ENCODE measurements at places on chromosomes 1 and 21.
A peak's percentile ranks its signal among the peaks of the same experiment; 100 is the strongest.

- DNase-seq = no peak
Measured at GRCh38 chr1:107532318-107532717, 391.5 kb downstream of the NTNG1 start.

DNA sequence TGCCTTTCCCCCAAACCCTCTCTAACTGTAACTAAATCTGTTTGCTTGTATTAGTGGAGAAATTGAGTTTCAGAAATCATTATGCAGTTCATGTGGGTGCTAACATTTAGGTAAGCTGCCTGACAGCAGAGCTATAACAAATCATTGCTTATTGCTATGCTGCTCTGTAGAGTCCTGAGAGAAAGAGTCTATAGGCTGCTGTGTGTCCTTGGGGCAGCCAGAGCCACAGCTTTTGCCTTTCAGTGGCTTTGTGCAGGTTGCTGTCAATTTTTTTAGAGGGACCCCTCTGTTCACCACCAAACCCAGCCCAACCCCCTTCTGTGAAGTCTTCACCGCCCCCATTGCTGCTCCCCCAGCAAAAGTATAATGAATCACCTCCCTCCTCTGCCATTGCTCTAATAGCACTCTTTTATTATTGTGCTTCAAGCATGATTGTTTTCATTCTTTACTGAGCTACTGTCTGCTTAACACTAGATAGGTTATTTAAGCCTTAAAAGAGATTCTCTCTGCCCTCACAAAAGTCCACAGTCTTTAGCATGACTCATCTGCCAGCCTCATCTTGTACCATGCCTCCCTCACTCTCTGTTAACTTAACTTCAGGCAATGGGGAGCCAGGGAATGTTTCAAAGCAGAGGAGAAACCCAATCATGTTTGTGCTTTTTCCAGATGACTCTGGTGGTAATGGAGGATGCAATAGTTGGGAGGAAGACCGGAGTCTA, 38.6 kb downstream of the DIRAS3 start:
- DNase-seq = no peak

DNA sequence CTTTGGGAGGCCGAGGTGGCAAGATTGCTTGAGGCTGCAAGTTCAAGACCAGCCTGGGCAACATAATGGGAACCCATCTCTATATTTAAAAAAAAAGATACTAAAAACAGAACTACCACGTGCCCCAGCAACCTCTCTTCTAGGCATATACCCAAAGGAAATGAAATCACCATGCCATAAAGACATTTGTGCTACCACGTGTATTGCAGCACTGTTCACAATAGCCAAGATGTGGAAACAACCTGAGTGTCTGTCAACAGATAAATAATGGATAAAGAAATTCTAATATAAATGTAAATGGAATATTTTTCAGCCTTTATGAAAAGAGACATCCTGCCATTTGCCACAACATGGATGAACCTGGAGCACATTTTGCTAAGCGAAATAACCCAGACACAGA, 128.6 kb downstream of the PCNX2 start:
- DNase-seq = no peak

GRCh38 chr1:2525572-2525919, 850 bp downstream of the PANK4 start:
- DNase-seq = no peak

- DNase-seq = peak; percentile 46
Measured at GRCh38 chr1:3610527-3611169, 660 bp downstream of the MEGF6 start.

GRCh38 chr1:236681219-236681618, 5.1 kb upstream of the ACTN2 start:
- no peak for DNase-seq

DNA sequence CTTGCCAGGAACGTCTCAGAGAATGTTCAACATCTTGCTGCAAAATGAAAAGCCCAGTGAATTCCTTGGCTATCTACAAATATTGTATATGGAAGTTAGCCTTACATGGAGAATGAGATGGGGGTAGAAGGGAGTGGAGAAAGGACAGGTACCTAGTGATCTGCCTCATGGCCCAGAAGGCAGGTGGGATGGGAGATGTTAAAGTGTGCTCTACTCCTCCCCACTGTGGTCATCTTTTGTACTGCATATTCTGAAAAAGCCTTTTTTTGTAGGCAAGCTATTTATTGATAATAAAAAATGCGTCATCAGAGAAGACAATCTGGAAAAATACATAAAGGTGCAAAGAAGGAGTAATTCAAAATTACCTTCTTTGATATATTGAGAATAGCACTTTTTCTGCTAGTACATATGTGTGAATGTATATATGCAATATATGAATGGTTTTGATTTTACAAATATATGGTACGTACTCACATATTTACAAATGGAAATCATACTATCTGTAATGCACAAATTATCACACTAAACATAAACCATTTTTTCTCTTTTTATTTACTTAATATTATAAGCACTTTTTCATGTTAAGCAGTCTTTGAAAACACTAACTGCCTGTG, 19.1 kb upstream of the SLC5A9 start:
- DNase-seq = no peak

DNA sequence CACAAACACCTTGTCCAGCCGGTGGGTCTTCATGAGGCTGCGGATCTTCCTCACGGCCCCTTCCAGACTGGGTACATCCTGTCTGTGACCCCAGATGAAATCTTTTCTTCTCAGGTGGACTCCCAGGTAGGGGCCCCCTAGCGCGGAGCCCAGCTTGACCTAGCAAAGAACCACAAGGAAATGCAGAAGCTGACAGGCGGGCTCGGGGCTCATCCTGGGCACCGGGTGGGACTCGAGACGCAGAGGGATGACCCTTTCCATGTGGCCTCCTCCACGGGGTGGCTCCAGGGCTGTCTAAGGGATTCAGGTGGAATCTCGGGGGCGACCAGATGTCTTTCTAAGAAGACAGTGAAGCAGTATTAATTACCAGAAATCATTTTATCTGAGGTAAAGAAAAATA, 17.8 kb downstream of the POFUT2 start:
- no peak for DNase-seq

DNA sequence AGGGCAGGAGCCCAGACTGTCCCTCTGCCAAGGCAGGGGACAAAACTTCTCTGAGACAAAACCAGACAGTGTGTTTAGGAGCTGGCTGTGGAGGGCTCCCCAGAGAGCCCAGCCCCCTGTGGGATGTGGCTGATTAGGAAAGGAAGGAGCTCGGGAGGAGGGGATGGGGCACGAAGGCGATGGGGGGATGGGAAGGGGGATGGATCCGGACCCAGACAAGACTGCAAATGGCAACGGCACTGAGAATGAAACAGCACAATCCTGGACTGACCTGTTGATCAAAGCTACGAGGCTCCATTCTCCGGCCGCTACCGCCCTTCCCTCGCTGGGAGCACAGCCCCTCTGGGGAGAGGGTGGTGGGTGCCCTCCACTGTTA, 33.1 kb downstream of the FOXO6 start:
- no peak for DNase-seq

DNA sequence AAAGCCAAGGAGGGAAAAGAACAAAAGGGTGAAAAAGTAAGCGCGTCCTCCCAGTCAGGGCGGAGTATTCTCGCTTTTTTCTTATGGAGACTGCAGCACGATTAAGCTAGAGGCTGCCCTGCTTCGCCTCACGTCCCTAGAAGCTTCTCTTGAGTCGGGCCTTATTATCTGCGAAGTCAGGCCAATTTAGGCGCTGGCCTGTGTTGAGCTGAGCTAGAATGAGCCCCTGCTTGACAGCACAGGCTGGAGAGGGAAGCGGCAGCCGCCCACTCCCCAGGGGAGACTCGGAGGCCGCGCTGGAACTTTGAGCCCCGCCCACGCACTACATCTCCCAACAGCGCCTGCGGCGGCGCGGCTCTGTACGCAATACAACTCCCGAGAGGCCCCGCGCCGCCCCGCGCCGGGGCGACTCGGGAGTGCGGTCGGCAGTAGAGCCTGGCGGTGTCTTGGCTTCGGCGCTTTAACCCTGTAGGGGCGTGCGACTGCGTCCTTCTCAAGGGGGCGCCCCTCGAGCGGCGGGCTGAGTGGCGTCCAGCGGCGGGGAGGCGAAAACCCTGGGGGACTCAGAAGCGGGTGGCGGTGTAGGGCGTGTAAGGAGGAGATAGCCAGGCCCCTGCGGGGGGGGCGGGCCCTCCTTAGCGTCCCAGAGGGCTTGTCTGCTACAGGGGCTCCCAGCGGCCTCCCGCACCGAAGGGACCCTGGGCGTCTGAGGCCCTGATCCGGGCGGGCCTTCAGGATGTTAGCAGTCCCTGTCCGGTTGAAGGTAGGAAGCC, 888 bp downstream of the ZNF436 start:
- DNase-seq = peak; percentile 87

GRCh38 chr21:34992736-34993398, 56.2 kb downstream of the RUNX1 start:
- peak; percentile 53 for DNase-seq

DNA sequence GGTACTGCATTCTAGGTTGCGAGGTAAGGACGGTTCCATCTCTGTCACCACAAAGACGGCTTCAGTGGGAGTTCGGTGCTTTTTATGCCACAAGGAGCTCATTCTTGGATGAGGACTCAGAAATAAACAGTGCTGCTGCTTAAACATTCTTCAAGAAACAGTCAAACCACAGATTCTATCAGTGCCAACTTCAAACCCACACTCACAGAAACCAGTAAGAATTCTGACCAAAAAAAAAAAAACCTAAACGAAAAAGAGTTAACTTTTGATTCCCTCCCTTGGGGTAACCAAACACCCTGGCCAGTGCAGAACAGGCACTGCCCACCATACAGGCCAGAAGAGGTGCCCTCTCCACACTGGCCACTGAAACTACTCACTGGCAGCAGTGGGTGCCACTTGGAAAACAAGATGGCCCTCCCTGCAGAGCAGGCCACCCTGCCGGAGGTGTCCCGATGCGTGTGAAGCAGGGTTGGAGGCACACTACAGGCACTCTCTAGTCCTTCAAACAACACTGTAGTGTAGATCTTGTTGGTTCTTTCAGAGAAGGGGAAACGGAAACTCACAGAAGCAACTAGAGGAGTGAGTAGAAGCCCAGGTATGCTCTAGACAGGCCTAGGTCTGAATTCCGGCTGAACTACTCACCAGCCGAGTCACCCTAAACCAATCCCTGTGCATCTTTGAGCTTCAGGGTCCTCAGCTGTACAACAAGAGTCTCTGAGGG, 87.3 kb upstream of the TLR5 start:
- peak; percentile 92 for DNase-seq

GRCh38 chr1:201782353-201782752, 46.6 kb upstream of the IPO9 start:
- DNase-seq = no peak

GRCh38 chr21:40143822-40144525, 276.7 kb downstream of the PCP4 start:
- DNase-seq = peak; percentile 36

DNA sequence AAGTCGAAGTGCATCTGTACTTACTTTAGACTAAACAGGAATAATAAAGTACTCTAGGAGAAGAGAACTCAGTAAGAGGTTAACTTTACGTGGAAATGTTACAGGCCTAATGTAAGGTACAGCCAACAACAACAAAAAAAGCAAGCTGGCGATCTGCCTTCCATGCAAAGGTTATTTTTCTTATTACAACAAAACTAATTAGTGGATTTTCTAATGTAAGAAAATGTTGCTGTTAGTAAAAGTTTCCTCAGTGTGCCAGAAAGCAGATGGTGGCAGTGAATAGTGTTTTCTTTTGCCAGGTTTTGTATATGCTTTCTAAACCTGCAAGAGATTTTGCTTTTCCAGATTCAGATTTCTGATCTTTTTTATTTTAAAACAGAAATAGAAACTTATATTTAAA, 179.2 kb downstream of the NFIA start:
- DNase-seq = no peak

- DNase-seq = no peak
Measured at GRCh38 chr1:57887964-57888491, 464.2 kb upstream of the DAB1 start.

GRCh38 chr21:44482581-44483287, 27.4 kb downstream of the LRRC3 start:
- DNase-seq = no peak

- no peak for DNase-seq
Measured at GRCh38 chr1:10662824-10663677, 133.4 kb downstream of the CASZ1 start.

DNA sequence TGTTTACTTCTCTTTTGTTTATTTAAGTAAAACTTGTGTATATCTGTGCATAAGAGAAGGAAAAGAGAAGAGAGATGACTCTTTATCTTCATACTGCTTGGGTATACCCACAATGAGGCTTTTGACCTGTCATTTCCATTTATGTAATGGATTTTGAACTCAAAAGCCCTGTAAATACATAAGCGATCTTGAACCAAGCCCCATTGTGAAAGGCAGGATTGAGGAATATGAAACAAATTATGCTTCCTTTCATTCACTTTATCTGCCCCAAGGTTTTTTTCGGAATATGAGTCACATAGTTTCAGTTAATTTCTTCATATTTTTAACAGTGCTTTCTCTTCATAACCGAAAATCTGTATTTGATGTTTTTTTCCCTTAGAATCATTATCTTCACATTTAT, 21.4 kb downstream of the CNST start:
- peak; percentile 78 for DNase-seq

DNA sequence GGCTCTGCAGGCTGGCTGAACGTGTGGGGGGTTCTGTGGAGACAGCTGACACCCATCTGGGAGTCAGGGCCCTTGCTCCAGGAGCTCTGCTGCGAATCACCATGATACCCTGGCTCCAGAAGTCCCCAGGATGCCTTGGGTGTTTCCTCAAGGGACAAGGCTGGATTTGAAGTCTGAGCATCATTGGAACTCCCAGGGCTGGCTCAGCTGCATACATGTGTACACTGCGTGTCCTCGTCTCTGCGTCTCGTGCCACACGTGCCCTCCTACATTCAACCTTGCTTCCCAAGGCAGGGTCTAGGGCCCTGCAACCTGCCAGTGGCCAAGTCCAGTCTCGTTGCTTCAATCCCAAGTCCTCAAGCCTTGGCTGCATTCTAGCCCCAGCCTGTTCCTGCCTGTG, 11.7 kb downstream of the CSF1 start:
- no peak for DNase-seq

DNA sequence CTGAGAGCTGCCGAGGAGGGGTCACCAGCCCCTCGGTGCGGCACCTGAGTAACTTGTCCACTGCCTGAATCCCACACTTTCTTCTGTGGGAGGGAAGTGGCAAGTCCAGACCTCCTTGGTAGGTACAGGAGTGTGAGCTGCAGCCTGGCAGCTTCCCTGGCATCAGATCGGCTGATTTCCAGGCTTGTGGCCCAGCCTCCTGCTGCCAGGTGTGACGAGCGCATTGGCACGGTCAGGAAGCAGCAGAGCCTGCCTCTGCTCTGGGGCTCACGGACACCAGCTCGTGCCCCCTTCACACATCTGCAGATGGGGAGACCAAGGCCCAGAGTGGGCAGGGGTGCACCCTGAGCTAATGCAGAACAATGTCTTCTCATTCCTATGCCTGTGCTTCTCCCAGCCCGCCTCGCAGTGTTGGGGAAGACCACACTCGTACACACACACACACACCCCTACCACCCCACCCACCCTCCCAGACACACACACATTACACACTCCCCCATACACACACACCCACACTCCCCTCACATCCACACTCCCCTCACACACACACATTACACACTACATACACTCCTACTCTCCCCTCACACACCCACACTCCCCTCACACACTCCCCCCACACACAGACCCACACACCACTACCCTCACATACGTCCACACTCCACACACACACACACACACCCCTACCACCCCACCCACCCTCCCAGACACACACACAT, 33.1 kb upstream of the SELENON start:
- DNase-seq = no peak
